ENCODE measurements at places on chromosomes 13 and 19.

DNA sequence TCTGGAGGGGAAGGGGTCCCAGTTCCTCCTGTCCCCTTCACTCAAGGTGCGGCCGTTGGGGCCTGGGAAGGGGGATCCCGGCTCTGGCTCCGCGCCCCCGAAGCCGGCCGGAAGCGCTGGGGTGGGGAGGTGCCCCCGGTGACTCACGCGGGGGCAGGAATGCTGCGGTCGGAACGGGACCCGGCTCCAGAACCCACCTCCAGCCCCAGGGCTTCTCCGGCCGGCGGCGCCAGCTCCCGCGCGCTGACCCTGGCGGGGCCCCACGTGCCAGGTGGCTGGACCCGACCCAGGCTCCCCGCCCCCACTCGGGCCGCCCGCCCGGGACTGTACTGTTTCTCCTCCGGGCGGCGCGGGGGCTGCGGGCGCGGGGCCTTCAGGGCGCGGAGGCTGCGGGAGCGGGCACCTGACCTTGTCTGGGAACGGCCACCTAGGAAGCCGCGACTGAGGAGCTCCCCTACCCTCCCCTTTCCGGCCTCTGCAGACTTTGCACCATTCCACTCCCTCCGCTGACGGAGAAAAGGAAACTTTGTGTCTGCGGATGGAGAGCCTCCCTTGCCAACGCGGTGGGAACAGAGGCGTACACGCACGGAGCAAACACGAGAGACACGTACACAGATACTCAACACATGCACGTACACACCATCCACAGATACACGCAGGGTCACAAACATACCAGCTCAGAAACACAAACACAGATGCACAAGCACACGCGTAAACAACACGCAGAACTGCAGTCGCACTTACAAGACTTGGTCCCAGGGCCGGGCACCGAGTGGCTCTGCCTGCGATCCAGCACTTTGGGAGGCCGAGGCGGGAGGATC is 7.2 kb downstream of the AXL start:
- no peak for DNase-seq

DNA sequence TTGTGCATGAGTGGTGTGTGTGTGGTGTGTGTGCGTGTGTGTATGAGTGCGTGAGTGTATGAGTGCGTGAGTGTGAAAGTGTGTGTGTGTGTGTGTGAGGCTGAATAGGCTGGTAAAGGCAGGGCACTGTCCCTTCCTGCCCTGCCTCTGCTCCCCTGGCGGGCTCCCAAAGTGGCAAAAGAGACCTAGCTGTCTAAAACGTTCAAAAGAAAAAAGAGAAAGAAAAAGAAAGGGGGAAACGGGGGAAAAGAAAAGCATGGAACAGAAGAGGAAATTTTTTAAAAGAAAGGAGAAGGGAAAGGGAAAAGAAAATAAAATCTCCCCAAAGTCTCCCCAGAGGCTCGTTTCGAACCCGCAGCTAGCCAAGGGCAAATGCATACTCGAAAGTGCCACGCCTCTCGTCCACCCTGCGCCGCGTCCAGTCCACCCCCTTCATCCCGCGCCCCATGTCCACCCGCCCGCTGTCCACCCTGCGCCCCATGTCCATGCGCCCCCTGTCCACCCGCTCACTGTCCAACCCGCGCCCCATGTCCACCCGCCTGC is 37.0 kb upstream of the FLT1 start:
- DNase-seq: no peak

DNA sequence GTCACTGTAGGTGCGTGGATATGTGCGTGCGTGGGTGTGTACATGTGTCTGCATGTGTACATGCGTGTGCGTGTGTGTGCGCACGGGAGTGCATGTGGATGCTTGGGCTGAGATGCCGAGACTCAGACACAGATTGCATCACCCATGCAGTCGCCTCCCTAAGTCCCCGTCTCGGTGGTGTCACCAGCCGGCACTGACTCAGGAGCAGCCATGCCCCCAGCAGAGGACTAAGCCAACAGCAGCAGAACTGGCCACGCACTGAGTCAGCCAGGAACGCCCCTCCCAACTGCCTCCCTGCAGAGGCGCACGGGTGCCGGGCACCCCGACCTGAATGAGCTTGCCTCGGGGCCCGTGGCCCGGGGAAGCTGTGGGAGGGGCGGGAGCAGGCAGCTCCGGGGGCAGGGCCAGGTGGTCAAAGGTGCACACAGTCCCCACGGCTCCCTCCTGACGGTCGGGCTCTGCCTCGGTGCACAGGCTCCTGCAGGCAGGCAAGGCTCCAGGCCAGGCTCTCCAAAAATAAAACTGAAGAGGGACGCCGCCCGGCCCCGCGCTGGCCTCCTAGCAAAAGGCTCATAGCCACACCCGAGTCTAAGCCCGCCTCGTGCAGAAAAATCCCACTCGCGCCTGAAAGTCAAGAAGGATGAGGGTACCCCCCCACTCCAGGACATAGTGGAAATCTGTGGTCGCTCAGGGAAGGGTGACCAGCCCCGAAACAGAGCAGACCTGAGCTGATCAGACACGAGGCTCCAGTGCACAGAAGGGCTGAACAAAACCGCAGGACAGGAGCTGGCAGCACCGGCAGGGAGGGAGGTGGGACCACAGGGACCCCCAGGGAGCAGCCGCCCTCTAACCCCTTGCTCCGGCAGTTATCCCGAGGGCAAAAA is 49.2 kb downstream of the GADD45B start:
- DNase-seq: no peak

DNA sequence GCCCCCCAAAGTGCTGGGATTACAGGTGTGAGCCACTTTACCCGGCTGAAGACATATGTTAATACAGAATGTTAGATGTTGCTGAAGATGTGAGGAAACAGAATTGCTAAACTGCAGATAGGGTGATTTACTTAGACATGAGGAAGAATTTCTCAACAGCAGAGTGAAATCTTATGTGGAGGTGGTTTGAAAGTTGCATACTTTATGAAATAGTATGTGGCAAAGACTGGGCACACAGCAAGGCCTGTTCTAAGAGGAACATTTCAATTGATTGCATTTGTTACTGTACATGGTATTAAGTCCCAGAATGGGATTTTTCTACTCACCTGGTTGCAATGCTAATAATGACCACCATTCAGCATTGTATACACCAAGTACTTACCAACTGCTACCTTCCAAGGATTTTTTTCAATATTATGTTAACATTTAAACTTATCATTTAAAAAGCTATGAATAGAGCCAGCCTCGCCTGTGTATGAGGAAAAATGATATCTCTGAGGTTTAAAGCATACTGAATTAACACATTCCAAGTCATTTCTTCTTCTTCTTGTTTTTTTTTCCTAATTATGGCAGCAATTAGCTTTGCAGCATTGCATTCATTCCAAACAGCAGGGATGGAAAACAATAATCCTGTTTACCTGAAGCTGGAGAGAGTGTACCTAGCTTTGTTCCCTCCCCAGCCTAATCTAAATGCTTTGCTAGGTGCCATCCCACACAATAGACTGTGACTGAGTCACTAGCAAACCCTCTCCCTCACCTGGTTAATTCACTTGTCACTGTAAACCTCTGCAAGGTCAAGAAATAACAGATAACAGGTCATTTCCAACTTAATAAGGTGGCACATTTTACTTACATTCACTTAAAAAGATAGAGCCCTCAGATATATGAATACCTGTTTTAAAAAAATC is 19.4 kb upstream of the KLF5 start:
- DNase-seq: no peak

DNA sequence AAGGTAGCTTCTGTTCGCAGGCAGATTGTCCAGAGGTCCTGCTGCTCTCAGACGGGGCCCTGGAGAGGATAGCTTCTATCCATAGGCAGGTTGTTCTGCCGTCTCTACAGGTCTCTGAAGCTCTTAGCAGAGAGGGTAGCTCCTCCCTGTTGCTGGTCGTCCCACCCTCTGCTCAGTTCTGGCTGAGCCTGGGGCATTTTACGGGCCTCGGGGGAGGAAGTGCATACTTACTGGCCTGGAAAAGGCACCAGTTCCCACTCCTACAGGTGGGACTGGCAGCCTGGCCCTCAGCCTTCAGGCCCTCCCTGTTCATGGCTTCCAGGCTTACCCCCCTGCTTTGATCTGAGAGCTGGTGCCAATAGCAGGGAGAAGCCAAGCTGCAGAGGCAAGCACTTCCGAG is 42.3 kb downstream of the USPL1 start:
- DNase-seq: no peak

- DNase-seq: no peak
These were observed 1386.7 kb downstream of the SLITRK5 start for GRCh38 chr13:89057862-89058261.

DNA sequence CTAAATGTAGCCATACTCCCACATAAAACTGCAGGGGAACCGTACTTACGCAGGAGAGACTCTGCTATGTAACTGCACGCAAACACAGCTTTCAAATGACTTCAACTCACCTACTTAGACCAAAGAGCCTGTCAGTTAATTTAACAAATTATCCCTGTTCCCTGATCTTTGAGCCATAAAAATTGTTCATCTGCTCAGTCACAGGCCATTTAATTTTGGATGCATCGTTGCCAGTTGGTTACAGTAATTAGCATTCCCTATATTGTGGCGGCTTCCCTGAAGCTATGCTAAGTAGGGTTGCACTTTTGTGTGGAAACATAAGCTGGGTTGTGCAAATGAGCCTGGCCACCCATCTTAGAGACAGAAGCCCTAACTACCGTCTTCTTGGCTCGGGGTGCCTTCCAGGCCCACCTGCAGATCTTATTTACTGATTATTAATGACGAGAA is 21.2 kb upstream of the OBI1 start:
- no peak for DNase-seq

DNA sequence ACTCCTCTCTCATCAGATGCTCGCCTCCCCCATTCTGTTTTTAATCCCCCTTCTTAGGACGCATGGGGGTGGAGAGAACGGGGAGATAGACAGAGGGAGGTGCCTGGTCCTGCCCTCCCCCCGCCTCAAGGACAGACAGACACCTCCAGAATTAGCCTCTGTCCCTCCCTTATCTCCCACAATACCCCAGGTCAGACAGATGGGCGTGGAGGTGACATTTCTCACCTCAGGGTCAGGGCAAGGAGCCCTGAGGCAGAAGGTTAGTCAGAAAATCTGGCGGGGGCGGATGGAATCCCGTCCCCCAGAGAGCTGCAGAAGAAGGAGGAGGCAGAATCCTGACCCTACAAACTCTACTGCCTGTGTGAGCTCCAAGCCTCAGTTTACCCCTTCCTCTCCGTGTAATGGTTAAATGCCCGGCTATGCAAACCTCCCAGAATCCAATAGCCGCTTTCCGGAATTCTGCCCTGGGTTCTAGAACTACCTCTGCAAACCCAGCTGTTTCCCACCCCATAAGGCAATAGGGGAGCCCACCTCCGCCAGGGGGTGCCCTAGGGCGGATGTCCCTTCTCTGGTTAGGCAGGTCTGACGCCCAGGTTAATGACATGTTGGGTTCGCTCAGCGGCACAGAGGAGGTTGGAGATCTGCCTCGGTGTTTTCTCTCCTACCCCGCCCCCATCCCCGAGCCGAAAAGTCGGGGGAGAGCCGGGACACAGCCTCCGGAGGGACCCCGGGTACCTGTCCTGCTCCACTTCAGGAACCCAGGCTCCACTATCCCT is 900 bp downstream of the PPP1R13L start:
- DNase-seq: peak; percentile 54

DNA sequence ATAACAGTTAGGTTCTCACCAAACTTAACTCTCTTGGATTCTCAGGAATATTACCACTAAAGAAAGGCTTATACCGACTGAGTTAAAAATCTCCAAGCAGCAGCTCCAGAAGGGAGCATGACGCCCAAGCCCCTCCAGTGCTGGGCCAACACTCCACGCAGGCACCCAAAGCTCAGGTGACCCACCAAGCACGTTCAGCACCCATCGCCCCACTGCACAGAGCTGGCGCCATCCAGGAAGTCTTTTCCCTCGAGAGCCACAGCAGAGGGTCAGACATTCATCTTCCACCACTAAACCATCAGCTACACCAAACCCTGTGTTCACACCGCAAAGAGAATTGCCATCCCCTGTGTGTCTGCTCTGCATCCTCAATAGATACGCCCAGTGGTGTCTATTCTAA is 65.7 kb downstream of the SOX1 start:
- no peak for DNase-seq

- DNase-seq: no peak
These were observed 484.5 kb downstream of the SLITRK6 start for GRCh38 chr13:85314686-85315085.

GRCh38 chr19:30690935-30691818 is 319.0 kb downstream of the ZNF536 start:
- DNase-seq: no peak

DNA sequence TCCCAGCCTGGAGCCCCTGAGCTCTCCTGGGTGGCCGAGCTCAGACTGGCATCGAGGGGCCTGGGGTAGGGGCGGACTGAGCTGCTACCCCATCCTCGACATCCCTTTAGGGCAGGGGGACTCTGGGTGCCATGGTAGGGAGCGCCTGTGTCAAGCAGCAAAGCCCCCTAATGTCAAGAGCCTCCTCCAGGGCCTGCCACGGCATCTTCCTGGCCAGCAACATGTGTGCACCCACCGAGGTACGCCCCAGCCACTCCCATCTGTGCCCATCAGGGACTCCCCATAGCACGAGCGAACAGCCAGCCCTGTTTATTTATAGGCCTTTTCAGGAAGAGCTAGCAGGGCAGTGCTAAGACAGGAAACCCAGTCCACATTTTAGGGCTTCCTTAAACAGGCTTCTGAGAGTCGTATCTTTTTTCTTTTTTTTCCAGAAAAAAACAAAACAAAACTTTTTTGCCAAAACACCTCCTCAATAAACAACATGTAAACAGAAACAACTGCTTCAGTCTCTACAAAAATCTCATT is 14.3 kb downstream of the LRP3 start:
- DNase-seq: no peak
